ENCODE measurements at places on chromosomes 2 and 18.

GRCh38 chr18:53944721-53945120, 279.7 kb downstream of the MBD2 start:
- DNase-seq, result no peak

GRCh38 chr18:50034029-50034428, 160.9 kb downstream of the MYO5B start:
- DNase-seq, result no peak

DNA sequence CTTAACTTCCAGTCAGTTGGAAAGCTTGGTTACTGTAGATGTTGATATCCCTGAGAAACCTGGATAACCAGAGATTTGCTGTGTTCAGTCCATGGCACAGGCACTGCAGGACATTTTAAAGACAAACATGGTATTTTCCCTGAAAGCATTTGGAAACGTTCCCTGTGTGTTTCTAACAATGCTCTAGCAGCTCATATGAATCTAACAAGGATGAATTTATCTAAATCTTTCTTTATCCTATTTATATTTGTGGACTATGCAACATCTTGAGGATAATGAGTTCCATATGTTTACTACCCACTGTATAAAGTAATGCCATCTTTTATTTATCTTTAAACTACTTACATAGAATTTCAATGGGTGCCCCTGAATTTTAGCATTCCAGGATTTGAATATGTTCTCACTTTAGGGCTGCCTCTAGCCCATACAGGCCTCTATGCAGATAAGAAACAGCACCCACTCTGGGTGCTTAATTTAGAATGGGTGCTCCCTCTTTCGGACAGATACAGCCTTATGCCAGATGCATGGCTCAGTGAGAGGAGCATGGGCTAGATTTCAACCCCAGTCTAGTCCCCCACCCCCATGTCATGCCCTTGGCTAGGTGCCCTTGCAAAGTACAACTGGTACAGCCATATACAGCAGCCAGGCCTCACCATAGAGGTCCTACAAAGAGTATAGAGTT, 50.6 kb upstream of the NEMP2 start:
- no peak for DNase-seq

GRCh38 chr18:57775937-57776336, 27.2 kb downstream of the ATP8B1 start:
- DNase-seq, result peak; percentile 58

- no peak for DNase-seq
Measured at GRCh38 chr2:135985826-135986393, 484 bp upstream of the DARS1 start.

DNA sequence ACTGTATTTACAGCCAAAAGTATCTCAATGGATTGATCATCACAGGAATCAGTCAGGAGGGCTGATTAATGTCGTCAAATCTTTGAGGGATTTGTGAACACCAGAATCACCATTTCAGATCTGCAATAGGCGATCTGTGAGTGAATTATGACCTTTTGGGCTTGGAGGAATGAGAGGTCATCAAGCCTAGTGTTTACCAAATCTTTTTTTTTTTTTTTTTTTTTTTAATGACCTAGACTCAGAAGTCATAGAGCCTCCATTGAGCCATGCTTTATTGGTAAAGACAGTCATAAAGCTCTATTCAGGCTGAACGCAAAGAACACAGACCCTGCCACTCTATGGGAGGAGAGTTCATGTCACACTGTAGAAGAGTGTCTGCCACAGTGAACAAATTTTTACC, 97.7 kb downstream of the SOCS6 start:
- DNase-seq, result no peak

DNA sequence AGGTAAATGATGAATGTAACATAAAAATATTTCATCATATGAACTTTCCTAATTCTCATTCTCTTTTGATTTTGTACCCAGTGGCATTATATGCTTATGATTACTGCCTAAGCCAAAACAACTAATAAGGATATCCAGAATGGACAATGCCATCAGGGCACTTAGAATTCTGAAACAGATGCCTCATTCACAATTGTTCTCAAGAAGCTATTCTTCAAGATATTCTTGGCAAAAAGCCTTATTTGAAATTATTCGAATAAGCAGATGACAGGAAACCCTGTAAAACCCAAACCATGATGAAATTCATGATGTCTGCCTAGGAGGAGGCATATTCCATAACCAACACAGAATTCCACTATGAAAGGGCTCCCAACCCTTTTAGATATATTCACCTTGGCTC, 353.2 kb upstream of the TRIB2 start:
- peak; percentile 20 for DNase-seq

GRCh38 chr2:46963210-46963609, 47.6 kb upstream of the MCFD2 start:
- DNase-seq, result no peak

GRCh38 chr2:149037851-149038250, 648 bp upstream of the LYPD6B start:
- no peak for DNase-seq

DNA sequence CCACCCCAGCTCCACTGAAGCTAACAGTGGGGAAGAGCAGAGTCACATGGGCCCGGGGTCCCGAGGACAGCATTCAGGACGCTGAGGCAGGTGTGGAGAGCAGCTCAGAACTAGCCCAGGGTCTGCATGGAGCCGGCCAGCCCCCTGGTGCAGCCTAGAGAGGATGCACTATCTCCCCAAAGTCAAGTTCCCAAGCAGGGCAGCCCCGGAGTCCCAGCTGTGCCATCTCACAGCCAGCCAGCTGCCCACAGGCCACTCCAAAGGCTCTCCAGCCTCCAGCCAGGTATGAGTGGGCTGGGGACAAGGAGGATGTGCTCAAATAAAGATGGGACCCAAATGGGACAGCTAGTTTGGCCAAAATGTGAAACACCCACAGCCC, 41.0 kb downstream of the BIN1 start:
- no peak for DNase-seq

- no peak for DNase-seq
Measured at GRCh38 chr2:189267491-189267890, 87.9 kb upstream of the COL5A2 start.

DNA sequence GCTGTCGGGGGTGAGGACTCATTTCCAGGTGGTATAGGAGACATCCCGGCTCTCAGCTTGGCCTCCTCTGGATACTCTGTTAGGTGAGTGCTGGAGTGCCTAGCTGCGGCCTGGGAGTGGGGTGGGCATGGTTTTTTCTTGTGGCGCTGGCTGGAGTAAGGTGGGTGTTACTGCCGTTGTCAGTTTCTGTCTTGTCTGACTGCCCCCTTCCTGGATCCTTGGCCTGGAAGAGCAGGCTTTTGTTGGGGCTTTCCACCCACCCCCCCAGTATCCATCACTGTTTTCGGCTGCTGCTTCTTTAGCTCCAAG, 69.2 kb downstream of the DGKD start:
- no peak for DNase-seq

- no peak for DNase-seq
Measured at GRCh38 chr2:40346535-40347354, 105.1 kb downstream of the SLC8A1 start.

DNA sequence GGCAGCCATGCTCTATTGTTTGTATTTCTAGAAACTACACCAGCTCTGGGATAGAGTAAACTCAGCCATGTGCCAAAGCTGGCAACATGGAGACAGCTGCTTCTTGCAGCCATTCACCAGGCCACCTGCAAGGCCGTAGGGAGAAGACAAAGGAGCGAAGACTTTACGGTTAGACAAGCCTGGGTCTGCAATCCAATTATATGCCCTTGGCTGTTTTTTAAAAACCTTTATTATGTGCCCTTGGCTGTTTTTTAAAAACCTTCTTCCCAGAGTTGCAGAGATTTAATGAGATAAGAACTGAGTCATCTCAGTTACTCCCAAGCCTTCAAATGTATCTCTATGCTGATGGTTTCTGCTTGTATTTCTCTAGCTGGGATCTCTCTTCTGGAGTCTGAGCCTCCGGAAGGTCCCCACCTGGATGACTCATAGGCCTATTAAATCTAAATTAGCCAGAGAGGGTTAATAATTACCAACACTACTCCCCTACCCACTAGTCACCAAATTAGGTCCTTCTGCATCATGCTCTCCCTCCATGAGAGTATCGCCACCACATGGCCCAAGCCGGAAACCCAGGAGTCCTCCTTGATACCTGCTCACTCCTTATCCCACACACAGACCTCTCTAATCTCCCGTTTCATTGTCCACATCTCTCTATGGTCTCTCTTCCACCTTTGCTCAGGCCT, 17.5 kb upstream of the DPP4 start:
- peak; percentile 35 for DNase-seq

DNA sequence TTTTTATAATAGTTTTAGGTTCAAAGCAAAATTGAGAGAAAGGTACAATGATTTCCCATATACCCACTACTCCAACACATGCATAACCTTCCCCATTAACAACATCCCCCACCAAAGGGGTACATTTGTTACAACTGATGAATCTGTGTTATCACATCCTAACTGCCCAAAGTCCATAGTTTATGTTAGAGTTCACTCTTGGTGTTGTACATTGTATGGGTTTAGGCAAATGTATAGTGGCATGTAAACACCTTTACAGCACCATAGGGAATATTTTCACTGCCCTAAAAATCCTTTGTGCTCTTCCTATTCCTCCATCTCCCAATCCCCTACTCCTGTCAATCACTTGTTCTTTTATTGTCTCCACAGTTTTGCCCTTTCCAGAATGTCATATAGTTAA, 471.6 kb downstream of the CPS1 start:
- no peak for DNase-seq

DNA sequence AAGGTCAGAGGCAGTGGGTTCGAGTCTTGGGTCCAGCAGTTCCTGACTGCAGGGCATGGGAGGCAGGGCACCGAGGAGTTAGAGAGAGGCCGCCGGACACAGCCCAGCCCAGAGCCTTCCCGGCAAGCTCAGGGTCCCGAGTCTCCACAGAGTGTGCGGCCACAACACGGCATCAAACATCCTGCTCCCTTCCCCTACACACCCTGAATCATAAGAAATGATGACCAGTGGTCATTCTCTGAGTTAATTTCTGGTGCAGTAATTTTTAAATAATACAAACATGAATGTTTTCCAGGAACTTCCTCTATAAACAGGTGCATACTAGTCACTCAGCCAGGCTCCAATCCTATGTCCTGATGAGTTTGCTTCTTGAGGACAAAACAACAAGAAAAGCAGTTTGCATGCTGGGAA, 118.0 kb downstream of the PXDN start:
- DNase-seq, result peak; percentile 85

DNA sequence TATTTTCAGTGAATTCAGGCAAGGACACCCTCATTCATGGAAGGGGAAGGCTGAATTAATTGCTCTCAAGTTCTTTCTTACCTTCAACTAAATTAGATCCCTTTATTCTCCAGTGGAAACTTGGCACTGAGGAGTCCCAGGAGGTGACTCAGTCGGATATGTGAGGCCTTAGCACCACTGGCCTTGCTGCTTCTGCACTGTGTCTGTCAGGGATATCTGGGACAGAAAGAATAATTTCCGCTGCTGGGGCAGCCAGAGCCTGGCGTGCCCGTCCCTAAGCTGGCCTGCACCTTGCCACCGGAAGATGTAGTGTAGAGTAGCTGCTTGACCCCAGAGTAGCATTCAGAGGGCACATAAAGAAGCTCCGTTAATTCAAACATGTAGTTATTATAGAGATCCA, 53.4 kb downstream of the LIMS1 start:
- peak; percentile 92 for DNase-seq

DNA sequence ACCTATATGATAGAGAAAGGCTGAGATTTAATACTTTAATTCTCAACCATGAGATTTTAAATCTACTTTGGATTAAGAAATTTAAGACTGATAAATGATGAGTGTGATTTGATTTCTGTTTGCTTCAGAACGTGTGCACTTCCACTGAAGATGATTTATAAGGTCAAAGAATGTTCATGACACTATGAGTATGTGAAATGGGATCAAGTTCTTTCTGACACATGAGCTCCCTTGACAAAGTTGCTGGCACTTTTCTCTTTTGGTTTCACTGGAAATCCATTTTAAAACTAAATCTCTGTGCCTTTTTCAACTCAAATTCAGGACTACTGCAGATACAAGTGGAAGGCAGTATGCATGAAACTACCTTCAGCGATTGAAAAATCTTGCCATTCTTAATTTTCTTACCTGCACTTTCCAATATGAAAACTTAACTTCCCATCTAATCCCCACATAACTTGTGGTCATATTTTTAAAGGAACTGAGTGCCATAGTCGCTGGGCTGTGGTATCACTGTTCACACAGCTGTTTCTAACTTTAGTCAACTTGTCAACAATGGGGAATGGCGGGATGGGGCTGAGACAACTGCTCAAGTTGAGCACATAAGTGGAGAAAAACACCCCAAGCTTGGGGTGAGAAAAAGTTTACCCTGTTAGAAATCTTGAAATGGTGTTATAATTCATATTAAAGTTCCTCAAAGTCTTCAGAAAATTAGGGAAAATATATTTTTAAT, 51.8 kb upstream of the TTN start:
- no peak for DNase-seq

DNA sequence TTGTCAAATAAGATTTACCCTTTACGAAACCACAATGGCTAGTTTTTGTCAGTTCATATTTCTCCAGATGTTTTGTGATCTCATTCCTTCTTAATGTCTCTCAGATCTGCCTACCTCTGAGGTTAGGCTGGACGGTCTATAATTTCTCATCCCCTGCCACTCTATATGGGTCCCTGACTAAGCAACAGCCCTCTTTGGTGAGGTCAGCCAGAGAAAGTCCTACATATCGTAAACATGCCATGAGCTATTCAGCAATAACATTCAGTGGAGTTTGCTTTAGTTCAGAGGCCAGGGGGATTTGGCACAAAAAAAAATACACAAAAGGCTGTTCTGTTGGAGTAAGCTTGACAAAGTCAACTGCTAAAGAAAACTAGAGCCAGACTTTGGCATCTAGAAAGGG, 192.1 kb upstream of the NCKAP5 start:
- DNase-seq, result no peak

All from dermis blood vessel endothelial cell (primary cell).